Dermis blood vessel endothelial cell (primary cell): ENCODE measurements at places on chromosomes 16 and 17. TPM values are rescaled to one million over a fixed set of nuclear protein-coding genes. Genes with fewer than 3 reads are reported as not detected.

The KRT40 gene
- not detected in 2 replicates for total RNA-seq

The MYH2 gene
- total RNA-seq = not detected in 2 replicates

The TEX14 gene
- under 0.01 and 0.05 TPM in 2 replicates for total RNA-seq

The NPIPA5 gene
- 0.98 and 1.0 TPM in 2 replicates for total RNA-seq

The CNP gene
- total RNA-seq = 48.7 and 63.1 TPM in 2 replicates

The RHBDL3 gene
- 0.05 TPM in 1 of 2 replicates, not detected in the other for total RNA-seq

The MRPL27 gene
- 35.4 and 70.3 TPM in 2 replicates for total RNA-seq

The CD300H gene
- total RNA-seq = not detected in 2 replicates

The RPS6KB1 gene
- 22.5 and 26.1 TPM in 2 replicates for total RNA-seq

The TSNAXIP1 gene
- 0.47 and 0.85 TPM in 2 replicates for total RNA-seq

The ZSCAN10 gene
- total RNA-seq = not detected in 2 replicates

The CDK3 gene
- total RNA-seq = 0.51 and 2.1 TPM in 2 replicates

The CDC6 gene
- 16.8 and 33.6 TPM in 2 replicates for total RNA-seq

The MPDU1 gene
- total RNA-seq = 113 and 133 TPM in 2 replicates

The PHOSPHO1 gene
- total RNA-seq = 0.14 TPM in 1 of 2 replicates, not detected in the other
